Cardiac muscle cell (in vitro differentiated cells and primary cell): ENCODE measurements at places on chromosomes 6 and 20. TPM values are rescaled to one million over a fixed set of nuclear protein-coding genes. Genes with fewer than 3 reads are reported as not detected.

GLP1R gene
- total RNA-seq, result 0.11 and 0.12 TPM in 2 replicates

PDSS2 gene
- total RNA-seq, result 12.3 and 18.0 TPM in 2 replicates

GCNT2 gene
- total RNA-seq, result 21.4 and 26.2 TPM in 2 replicates

SLC23A2 gene
- total RNA-seq, result 9.5 and 10.6 TPM in 2 replicates

CLPSL1 gene
- not detected in 2 replicates for total RNA-seq

GRCh38 chr20:36827541-36828279, 48.2 kb upstream of the TLDC2 start:
- H3K4me1 ChIP-seq, result peaks cover 7% of the 10 kb centered on the region
- no peak overlapping the region for H3K27ac ChIP-seq
- no peaks in the 10 kb centered on the region for H3K27me3 ChIP-seq
- no peak for DNase-seq
- H3K4me3 ChIP-seq, result no peak overlapping the region

SCRT2 gene
- total RNA-seq, result not detected in 2 replicates

FAM83D gene
- 4.2 and 45.4 TPM in 2 replicates for total RNA-seq

C20orf141 gene
- not detected in 2 replicates for total RNA-seq

SIRPB1 gene
- not detected in 2 replicates for total RNA-seq

KCNG1 gene
- total RNA-seq, result 72.0 and 129 TPM in 2 replicates
